Activated CD8-positive, alpha-beta T cell treated with anti-CD3 and anti-CD28 coated beads for 36 hours (primary cell): ENCODE measurements at places on chromosomes 2 and 18. TPM values are rescaled to one million over a fixed set of nuclear protein-coding genes. Genes with fewer than 3 reads are reported as not detected.

DNA sequence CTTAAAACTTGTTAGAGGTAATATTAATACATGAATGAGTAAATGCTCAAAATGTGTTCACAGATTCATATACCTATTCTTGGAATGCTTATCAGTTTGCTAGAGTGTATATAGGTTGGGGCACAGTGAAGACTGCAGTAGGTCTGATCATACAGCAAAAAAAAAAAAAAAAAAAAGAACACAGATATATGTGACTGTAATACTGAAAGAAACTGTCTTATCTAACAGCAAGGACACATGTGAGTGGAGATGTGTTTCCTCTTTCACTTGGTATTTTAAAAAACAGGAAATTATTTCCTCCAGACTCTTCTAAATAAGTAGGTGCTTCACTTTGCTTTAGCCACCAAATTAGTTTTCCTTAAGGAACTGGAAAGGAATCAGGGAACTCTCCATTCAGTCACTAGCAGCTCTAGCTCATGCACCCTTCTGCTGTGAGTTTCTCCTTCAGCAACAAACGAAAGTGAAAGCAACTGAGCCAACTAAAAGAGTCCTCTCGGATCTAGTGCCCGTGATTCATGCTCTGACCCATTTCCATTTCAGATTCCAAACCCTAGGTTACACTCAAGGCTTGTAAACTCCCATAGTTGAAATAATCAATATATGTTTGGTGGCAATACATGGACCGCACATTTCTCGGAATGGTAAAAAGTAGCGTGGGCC lies 98.5 kb downstream of the DSEL start:
- peak; percentile 17 for DNase-seq

DNA sequence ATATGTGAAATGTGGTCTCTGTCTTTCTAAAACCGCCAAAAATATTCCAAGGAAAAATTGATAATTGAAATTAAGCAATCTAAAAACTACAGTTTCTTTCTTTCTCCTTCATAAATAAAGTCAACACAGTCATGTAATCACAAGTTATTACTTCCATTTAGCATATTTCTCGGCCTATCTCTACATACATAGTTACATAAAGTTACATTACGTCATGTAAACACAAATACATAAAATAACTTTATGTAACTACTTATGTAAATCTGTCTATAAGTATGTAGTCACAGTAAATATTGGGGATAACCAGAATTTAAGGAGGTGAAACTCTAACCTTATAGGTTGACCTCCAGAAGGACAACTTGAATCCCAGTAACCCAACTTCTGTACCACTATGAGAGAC lies 48.5 kb upstream of the PID1 start:
- DNase-seq = no peak

DNA sequence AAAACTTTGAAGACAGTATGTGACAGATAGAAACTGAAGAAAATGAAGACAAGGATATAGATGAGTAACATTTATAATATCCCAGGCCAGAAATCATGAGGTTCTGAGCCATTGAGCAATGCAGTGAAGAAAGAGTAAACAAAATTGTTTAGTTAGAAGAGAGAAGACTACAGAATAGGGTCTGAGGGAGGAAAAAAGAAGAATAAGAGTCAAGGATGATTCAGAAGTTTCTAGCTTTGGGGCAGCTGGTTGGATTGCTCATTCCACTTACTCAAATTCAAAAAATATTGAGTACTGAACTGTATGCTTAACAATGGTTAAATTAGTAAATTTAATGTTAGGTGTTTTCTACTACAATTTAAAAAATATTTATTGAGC lies 155.0 kb upstream of the OTX1 start:
- DNase-seq = no peak

DNA sequence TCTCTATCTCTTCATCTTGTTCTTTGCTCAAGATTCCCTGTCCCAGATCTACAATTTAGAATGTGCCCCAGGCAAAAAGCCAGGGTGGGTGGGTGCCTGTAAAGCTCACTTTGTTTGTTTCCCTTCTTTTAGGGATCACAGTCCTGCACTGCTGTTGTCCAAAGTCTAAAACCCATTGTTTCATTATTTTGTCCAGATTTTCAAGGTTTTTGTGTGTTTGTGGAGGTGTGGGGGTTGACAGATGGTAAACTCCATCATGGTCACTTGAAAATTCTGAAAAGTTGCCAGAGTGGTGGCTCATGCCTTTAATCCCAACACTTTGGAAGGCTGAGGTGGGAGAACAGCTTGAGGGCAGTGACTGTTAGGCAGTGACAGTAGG lies 41.5 kb downstream of the YES1 start:
- no peak for DNase-seq

ANKRD30BL gene
- not detected for total RNA-seq

GRCh38 chr2:241039416-241039815 lies 41.0 kb downstream of the SNED1 start:
- DNase-seq = no peak

TMSB10 gene
- 2,060 TPM for total RNA-seq

GNAL gene
- 0.11 TPM for total RNA-seq

DSG2 gene
- 0.41 TPM for total RNA-seq

GRCh38 chr2:157843081-157843480 lies 33.0 kb downstream of the ACVR1 start:
- DNase-seq = no peak

DNA sequence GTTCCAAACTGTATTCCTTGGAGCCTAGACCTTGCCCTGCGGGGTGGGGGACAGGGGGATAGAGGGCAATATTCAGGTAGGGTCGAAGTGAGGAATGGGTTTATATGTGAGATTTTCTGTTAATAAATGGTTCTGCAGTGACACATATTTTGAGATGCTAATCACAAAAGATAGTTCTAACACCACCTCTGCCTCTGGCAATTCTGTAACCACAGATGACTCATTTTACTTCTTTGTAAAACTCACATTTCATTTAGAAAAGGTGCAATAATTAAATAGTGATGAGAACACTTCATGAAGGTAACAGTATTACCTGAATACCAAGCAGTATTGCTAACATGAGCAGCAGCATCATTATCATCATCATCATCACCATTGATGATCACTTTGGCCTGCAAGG lies 306.6 kb downstream of the SUCLG1 start:
- no peak for DNase-seq

GRCh38 chr18:10168477-10168876 lies 254.7 kb downstream of the VAPA start:
- no peak for DNase-seq

PID1 gene
- not detected for total RNA-seq

DNA sequence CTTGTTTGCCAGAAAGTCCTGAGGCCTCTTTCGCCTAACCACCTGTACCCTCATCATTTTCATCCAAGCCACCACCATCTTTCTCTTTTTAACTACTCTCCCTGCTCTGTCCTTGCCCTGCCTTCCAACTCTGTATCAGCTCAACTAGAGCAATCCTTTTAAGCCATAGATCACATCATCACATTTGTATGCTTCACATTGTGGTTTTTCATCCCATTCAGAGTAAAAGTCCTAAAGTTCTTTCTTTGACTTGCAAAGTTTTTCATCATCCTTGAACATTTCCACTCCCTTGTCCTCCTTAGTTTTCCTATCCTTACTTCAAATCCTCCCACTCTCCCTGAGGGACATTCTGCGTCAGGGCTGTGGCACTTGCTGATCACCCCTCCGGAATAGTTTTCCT lies 73.9 kb downstream of the SLC39A10 start:
- DNase-seq = no peak

TACR1 gene
- not detected for total RNA-seq

DNA sequence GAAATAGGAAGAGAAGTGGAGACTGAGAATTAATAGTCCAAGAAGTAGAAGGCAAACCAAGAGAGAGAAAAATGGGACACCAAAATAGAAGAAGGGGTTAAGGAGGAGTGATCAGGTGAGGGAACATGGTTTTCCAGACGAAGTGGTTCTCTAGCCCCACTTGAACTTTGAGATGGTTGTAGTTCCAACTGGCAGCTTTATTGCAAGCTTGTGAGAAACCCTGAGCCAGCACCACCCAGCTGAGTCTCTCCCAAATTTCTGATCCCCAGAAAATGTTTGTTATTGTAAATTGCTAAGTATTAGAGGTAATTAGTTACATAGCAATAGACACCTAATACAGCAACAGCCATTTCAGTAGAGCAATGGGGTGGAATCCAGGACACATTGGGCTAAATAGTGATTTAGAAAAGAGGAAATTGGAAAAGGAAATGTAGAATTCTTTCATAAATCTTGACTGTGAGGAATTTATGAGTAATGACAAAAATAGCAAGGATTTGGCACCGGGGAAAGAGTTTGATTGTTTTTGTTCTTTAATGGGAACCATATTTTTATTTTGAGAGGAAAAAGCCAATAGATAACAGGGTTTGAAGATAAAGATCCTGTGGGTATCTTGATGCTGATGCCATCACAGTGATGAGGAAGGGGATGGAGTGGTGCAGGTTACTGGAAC lies 62.1 kb upstream of the XDH start:
- DNase-seq = no peak

LDLRAD4 gene
- 38.5 TPM for total RNA-seq

SCN2A gene
- not detected for total RNA-seq

UGT1A5 gene
- total RNA-seq = not detected

GRCh38 chr18:13300029-13300428 lies 81.5 kb downstream of the LDLRAD4 start:
- no peak for DNase-seq

DNA sequence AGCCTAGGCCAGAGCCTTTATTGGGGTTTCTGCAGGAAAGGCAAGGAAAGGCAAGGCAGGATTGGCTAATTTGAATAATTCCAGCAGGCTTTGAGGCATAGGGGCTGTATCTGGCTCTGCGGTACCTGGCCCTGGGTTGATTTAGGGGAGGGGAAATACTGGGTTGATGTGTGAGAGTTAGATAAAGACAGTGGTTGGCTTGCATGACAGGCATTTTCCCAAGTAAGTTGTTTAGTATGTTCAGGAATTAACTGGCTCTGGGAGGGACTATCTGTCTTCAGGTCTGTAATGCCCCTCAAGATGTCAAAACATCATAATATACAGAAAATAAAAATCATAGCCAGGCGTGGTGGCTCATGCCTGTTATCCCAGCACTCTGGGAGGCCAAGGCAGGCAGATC lies 98.7 kb downstream of the UBR3 start:
- no peak for DNase-seq

BCL2L11 gene
- 22.6 TPM for total RNA-seq

- no peak for DNase-seq
Measured at GRCh38 chr2:217790681-217791392, 212.0 kb downstream of the TNS1 start.

DNA sequence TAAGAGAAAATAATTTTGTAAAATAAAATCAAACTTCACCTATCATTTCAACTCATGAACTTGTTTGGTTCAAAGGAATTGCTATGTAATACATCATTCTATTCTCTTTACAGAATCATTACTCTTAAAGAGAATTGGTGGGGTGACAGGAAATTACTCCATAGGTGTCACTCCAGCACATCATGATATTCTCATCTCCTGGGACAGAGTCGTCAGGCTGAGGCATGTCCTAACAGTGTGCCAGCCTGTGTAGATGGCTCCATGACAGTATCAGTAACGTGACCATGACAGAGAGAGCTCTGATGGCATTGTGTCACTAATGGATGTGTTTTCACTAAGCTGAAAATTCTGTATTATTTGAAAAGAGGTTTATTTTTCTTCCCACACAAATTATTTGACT lies 13.9 kb downstream of the SPATS2L start:
- no peak for DNase-seq
